ENCODE measurements at places on chromosomes 2 and 18. TPM values are rescaled to one million over a fixed set of nuclear protein-coding genes. Genes with fewer than 3 reads are reported as not detected.

CCDC102B gene
- total RNA-seq = 8.1 TPM

- no peak for DNase-seq
Measured at GRCh38 chr2:176552501-176553135, 283.4 kb downstream of the MTX2 start.

DNA sequence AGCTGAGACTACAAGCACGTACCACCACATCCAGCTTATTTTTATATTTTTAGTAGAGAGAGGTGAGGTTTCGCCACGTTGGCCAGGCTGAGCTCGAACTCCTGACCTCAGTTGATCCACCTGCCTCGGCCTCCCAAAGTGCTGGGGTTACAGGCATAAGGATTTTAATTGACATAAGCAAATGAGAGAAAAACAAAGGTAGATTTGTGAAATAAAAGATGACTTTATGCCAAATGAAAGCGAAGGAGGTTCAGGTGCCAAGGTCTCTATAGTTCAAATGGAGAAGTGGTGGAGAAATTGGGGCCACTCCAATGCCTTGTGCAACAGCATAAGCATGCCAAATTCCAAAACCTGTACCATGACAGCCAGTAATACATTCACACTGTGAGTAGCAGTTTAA, 180.6 kb downstream of the MREG start:
- DNase-seq = no peak

- DNase-seq = peak; percentile 58
Measured at GRCh38 chr2:38960609-38961320, 71.1 kb downstream of the ARHGEF33 start.

DNA sequence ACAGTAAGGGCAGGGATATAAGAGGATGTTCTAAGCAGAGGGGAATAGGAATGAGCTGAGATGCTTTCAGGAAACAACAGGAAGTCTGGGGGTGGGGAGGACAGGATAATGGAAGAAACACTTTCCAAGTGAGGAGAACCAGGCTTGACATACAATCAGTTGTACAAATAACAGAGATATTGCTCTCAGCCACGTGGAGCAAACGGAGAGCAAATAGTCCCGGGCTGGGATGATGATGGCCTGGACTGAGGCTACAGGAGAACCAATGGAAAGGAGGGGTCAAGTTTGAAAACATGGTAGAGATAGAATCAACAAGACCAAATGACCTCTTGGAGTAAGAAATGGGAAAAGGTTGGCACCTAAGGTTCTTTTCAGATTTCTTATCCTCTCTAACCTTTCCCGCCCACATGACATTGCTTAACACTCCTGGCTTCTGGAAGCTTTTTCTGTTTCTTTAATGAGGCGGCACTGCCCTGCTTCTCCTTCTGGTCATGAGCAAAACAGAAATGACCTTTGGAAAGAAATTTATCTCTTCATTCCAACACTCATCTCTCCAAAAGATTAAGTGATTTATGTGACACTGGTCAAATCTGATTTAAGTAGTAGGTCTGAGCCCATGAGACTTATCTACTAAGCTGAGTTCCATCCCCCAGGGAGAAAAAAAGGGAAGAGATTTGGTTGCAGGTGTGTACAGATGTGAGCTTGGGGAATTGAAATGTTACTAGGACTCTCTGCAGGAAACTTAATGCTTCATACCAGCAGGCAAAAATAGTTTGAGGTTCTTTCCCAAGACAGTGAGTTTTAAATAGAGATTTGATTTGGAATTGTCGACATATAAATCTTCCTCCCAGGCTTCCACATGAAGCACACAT, 442.9 kb upstream of the HNRNPA3 start:
- no peak for DNase-seq

DNA sequence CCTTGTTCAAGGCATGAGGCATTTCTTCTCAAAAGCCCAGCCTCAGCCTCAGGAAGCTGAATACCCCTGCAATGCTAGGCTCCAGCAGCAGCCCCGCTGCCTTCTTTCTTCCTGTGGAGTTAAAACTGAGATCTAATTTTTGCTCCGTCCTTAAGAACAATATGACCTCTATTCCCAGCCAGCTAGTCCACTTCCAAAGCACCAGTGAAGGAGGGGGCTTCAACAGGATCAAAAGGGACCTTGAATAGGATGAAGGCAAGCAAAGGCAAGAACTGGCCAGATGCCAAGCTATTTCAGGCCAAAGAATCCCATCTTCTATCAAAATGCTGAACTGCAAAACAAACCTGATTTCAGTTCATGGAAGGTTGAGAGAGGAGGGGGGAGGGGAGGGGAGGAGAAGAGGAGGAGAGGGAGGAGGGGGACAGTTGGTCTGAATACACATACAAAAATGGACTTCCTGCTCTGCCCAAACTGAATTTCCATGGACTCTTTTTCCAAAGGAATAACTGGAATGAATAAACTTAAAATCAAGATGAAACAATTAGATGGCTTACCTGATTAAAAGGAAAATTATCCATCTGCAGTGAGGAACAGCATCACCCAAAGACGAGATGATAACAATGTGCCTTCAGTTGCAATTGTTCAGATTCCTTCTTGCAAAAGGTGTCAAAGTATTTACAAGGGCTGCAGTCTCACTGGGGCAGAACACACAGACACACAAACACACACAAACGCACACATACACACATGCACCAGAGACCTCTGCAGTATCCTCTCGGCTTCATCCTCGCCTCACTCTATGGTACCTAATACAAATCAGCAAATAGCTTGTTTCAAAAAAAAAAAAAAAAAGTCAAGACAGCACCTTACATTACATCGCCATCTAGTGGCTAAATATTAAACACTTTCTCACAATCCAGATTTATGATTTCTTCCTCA, at the start of gene SCN1A:
TSS of gene SCN1A (minus strand) at position 804 of the 939 bp plus-strand sequence. CDS start 54,399 bp downstream, outside the sequence.
- no peak for DNase-seq

- DNase-seq = no peak
Measured at GRCh38 chr18:25340762-25341161, 11.2 kb downstream of the ZNF521 start.

CERKL gene
- 5.7 TPM for total RNA-seq

- no peak for DNase-seq
Measured at GRCh38 chr2:123303731-123304130, 721.4 kb upstream of the CNTNAP5 start.

- no peak for DNase-seq
Measured at GRCh38 chr2:118755384-118755783, 92.1 kb downstream of the EN1 start.

ZNF521 gene
- 58.7 TPM for total RNA-seq

DNA sequence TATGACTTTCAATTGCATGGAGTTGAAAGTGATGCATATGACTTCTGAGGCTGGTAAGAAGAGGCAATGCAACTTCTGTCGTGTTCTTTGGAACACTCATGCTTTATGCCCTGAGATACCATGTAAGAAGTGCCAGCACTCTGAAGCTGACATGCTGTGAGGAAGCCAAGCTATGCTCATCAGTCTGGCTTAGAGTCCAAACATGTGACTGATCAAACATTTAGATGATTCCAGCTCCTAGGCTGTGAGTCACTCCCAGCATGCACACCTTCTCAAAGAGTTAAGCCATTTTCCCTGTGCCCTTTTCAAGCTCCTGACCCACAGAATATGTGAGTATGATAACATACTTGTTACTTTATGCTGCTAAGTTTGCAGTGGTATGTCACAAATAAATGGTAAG, 15.8 kb upstream of the VRK2 start:
- no peak for DNase-seq

CAPG gene
- 15.5 TPM for total RNA-seq

GNLY gene
- total RNA-seq = not detected

DNA sequence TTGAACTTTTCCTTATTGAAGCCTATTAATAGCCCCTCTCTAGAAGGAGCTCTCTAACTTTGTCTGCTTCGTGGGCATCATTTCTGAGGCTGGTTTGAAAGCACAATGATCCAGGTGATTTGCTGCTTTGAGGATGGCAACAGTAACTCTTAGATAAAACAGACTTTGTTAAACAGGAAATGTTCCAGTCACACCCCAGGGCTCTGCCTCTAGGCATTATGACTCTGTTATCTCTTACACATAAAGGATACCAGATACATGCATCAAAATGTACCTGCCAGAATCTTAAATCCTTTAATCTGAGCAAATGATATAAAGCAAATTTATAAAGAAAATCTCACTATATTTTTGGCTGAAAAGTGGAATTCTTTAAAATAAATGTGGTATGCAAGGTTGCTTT, 52.3 kb downstream of the GAD1 start:
- DNase-seq = no peak

COBLL1 gene
- total RNA-seq = 0.91 TPM

DNA sequence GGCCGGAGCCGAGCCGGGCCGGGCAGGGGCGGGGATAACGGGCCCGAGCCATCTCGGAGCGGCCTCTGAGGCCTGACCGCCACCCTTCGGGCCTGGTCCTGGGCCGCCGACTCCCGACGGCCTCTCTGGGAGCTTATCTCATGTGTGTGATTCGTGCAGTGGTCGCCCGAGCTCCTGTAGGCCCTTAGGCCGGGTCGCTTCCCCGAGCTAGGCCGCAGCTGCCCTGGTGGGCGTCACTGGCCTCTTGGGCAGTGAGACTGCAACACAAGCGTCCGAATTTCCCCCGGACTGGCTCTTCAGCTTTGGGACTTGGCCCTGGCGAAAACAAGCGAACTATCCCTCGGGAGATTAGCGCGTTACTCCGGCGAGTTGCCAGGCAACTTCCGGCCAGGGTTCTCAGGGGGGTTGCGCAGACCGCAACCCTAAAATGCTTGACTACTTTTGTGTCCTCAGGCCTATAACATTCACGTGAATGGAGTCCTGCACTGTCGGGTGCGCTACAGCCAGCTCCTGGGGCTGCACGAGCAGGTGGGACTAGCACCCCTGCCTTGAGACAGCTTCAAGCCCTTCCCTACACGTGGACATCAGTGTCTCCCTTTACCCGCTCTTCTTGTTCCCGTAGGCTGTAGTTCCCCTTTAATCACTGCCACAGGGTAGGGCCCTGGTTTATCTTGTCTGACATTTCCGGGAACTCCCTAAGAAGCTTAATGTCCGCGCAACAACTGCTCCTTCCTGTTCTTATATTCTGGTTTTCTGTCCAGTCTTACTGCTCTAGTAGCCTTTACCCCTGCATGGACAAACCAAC, 602 bp downstream of the SNX17 start:
- DNase-seq = peak; percentile 49

SCYGR2 gene
- total RNA-seq = not detected

DNA sequence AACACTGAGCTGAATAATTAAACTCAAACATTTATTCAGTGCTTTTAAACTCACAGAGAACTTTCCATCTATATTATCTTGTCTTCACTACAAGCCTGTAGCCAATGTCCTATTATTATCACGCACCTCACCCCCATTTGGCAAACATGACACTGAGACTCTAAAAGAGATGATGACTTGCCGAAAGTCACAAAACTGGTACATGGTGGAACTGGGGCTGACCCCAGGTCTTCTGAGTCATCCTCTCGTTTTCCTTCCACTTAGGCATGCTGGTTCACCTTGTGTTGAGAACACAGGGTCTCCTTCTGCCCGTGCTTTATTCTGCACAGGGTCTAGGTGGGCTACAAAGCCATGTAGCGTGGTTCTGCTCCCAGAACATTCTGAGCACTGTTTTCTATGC, 230.0 kb upstream of the MGAT5 start:
- DNase-seq = no peak

DNA sequence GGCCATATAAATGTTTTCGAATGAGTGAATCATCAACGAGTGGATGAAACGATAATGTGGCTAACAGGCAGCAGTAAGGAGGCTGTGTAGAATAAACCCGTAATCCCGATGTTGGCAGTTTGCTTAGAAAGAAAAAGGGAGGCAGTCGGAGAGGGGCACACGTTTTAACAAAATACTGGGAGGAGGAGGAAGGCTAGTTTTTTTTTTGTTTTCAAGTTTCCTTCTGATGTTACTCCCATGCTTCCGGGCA, 476 bp upstream of the MSH2 start:
- no peak for DNase-seq

DNA sequence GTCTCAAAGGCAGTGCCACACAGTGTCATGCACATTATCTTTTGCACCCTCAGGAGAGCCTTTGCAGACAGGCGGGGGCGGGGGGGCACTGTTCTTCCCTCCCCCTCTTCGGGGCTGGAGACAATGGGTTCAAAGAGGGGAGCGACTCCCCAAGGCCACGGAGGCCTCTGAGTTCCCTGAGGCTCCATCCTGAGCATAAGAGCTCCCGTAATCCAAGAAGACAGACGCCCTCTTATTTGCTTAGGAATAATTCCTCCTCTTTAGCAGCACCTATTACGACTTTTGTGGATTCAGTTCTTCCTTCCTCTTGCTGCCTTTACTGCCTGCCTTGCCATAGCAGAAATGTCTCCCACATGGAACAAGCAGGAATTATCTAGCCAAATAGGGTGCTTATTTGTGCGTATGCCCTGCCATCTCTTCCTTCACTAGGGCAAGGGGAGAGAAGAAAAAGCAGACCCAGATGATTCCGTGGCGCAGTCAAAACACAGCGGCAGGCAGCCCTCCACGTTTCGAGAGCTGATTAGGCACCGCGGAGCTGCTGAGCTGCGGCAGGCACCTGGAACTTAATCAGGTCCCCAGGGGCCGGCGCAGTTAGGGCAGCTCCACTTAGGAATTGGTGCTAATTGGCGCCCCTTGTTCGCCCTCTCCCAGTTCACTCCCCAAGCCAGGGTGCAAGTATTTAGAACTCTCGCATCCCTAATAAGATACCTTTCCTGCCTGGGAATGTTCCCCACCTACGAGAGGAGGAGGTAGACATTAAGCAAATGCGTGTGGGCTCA, 233.4 kb upstream of the MYT1L start:
- DNase-seq = no peak

DNA sequence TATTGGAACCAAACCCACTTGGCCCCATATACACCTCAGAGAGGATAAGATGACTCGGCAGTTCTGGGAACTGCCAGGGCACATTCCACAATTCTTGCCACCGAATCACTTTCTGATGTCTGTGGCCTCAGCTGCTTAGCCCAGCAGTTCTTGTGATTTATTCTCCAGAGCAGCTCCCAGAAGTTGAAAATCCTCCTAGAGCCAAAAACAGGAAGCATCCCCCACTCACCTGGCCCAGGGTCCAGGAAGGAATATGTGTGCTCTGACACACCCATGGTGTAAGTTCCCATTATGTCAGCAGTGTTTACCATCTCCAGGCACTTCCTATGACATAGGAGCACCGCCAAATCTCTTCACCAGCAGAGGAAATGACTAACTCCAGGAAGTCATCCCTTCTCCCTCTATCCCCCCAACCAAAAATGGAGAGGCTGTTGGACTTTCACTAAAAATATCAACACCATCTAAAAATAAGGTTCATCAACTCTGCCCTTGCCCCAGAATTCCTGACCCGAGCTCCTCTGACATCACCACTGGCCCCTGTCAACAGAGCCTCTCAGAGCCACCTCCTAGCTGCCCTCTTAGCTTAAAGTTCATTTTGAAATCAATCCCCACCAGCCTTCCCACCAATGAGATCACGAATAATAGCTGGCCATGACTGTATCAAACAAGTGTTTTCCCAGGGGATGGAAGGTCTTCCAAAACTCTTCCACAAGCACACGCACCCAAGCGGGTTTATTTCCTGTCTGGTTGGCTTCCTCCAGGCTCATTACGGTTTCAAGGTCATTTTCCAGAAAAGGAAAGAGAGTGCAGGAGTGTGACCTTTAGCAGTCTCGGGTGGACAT, 223.1 kb upstream of the PARD3B start:
- no peak for DNase-seq

GPBAR1 gene
- total RNA-seq = 1.6 TPM

RGPD3 gene
- total RNA-seq = 0.27 TPM

Data from glutamatergic neuron (in vitro differentiated cells).